ENCODE measurements at places on chromosomes 4 and X. TPM values are rescaled to one million over a fixed set of nuclear protein-coding genes. Genes with fewer than 3 reads are reported as not detected.

GRCh38 chr4:20938204-20938603 lies 237.9 kb downstream of the PACRGL start:
- DNase-seq: no peak

DNA sequence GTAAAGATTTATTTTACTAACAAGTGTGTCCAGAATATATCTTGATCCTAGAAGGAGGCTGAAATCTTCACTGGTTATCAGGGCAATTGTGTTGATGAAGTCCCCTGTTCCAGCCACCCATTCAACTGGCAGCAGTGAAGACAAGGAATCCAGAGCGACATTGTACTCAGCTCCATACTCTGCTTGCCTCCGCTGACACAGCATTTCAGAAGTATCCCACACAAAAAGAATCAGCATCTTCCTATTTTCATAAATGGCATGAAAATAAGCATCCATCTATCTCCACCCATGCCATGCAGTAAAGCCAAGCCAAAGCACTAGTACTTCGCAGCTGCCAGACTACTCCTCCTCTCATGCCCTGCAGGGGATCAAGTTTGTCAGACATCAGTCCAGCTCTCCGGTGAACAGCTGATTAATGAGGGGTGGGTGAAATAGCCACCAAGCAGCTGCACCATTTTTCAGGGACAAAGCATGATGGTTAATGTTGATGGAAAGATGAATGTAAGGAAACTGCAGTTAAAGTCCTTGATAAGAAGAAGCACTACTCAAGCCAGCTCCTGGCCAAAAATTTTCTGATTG lies 54.0 kb downstream of the COL25A1 start:
- DNase-seq: no peak

- DNase-seq: no peak
These were observed 288.2 kb upstream of the CTSO start for GRCh38 chr4:156241896-156242295.

DNA sequence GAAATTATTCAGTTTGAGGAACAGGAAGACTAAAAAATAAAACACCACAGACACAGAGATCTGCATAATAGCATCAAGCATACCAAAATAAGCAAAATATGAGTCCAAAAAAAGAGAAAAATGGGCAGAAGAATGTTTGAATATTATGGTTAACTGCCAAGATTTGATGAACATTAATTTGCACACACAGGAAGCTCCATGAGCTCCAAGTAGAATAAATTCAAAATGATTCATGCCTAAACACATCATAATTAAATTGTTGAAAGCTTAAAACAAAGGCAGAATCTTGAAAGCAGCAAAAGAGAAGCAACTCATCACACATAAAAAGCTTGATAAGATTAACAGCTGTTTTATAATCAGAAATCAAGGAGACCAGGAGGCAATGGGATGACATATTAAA lies 156.6 kb upstream of the ARSJ start:
- DNase-seq: no peak

GRCh38 chr4:3532751-3533422 lies 665 bp upstream of the LRPAP1 start:
- DNase-seq: no peak

DNA sequence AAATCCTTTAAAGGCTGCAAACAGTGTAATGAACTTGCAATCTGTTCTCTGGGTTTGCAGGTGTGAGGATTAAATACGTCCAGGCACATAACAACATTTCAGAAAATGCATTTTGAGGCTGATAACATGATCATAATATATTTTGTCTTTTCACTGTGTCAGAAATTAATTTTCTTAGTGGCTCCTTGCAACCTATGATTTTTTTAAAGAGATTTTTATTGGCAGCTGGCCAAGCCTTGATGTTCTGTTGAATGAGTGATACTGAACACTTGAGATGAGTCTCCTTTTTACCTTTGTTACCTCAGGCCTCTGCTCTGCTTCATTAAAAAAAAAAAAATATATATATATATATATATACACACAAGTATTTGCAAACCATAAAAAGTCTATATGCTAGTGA lies 68.2 kb upstream of the TENM3 start:
- DNase-seq: no peak

- DNase-seq: no peak
These were observed 46.0 kb upstream of the TEX13A start for GRCh38 chrX:105266456-105266855.

DNA sequence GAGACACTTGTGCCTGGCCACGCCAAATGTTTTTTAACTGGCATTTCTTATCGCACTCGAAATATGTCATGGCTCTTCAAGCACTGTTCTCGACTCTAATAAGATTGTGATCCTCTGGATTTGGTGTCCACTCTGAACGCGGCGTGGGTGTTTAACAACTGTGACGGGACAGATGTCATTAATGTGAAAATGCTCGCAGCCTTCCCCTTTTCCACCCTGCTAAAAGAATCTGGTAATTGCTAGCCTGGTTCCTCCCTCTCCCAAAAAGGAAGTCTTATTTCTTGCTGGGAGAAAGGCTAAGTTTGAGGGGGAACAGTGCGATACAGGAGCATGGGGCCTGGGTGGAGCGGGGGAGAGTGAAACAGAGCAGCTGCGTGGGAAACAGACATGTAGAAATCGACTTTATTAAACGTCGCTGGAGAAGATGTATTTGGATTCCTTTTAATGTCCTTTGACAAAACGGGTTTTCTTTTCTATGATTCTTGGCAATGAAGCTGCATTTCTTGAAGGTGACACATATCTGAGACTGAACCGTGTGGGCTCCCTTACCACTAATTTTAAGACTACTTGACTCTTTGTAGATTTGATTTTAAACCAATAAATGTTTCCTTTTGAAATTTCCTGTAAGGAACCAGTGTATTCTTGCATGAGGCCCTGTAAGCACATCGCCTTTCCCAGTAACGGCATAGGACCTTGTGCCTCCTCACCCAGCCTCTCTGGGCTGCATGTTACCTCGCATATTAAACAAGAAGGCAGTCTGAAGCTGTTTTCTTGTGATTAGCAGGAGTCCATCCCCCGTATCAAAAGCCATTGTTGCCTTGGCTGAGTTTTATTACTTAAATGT lies 17.8 kb downstream of the TBC1D1 start:
- DNase-seq: no peak

DNA sequence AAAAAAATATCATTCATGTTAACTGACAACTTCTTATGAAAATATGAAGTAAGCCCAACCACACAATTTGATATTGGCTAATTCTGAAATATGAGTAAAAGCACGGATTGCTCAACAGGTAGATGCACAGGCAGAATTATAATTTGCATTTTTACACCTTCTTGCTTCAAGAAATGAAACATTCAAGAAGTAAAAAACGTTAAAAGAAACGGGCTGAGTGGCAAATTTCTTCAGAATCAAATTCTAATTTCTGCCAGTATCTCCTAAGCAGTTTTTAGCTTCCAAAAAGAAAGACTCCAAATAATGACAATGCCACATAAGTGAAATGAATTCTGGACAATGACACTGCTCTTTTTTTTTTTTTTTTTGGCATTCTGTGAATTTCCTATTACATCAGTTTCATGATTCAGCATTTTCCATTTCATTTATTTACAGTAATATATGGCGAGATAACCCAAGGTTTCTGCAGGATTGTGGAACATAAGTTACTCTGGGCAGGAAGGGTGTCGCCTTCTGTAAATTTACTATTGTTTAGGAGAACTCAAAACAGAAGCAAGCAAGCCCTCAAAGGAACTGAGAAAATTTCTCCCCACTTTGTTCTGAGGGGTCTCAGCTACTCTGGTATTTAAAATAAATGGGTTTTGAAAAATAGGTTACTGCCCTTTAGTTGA lies 1.4 kb downstream of the SEL1L3 start:
- DNase-seq: peak; percentile 68

- DNase-seq: no peak
These were observed 22.3 kb downstream of the ZNF718 start for GRCh38 chr4:146621-147020.

DNA sequence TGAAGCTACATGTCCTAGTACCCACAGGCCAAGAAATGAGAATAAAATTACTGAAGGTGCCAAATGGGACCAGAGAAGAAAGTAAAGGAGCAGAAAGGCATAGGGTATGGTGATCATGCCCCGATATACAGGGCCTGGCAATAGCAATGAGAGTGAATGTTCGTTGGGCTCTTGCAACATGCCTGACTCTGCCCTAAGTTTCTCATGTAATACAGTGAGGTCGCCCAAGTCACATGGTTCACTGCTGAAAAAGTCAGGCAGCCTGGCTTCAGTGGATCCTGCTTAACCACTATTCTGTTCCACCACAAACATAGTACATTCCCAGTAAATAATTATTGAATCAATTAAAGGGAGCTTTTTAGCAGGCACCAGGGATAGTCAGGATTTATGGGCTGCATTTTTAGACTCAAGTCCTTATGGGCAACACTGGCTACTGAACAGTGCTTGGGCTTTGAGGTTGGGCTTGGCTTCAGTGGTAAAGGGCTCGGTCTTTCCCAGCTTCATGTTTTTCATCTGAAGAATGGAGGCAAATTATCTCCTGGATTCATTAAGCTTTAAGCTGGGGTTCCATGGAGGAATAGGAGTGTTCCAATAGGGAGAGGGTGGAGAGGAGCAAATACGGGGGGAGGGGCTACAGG lies 67.1 kb upstream of the ZNF518B start:
- DNase-seq: no peak

DNA sequence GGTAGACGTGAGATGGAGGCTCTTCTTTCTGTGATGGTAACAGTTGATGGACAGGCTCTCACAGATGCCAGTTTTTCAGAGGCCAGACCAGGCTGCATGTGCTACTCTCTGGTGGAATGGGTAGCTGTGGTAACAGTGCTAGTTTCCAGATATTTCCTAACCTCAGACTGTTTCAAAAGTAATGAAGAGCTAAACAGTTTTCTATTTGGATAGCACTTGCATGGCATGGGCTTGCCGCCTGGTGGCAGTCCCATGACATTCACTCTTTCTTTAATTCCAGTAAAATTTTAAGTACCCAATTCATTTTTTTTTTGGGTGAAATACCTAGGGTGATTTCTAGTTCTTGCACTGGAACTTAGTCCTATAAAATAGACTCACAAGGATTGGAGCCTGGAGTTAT lies 220.2 kb upstream of the MAD2L1 start:
- no peak for DNase-seq

- no peak for DNase-seq
These were observed 143.5 kb upstream of the GK2 start for GRCh38 chr4:79551555-79551954.

DNA sequence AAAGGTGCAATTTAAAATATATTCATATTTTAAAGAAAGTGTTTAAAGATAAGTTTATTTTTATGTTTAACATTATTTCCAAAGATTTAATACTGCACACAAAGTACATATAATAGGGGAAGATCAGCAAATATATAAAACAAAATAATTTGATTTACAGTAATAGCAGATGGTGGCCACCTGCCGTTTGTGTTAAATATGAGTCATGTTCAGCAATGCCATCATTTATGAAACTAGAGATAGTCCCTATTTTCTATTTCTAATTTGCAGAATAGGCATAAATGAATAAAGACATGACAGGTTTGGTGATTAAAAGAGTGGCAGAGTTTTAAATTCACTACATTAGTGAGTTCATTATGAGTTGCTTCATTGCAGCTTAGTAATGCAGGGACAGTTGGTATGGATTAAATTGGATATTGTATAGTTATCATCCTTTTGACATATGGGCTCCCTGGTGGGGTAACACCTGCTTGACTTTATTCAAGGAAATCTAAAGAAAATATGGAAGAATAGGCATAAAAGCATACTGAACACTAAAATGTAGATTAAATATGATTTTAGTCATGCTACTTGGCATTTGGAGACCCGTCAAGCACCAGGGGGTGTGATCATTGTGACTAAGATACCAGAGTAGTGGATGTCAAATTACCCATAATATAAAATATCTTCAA lies 78.8 kb upstream of the BANK1 start:
- DNase-seq: no peak

DNA sequence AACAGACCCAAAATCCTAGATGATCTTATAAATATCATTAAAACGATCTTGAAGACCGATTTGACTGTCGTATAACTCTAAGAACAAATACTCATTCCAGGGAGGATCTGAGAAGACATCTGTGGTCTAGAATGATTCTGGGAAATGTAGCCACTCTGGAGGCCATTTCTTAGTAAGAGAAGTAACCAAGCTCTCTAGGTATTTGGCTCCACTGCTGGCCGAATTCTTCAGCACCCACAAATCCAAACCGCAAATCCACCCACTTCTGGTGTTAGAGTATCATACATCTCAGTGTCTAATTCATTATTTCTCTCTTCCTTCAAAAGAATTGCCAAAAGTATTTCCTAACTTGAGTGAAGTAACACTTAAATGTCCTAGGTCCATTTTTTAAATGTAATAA lies 23.9 kb downstream of the KLHL5 start:
- no peak for DNase-seq

- no peak for DNase-seq
These were observed 28.3 kb downstream of the GPR143 start for GRCh38 chrX:9737363-9737762.

- no peak for DNase-seq
These were observed 88.1 kb downstream of the RTL5 start for GRCh38 chrX:72043636-72044035.

GRCh38 chr4:24656906-24657305 lies 72.6 kb upstream of the DHX15 start:
- no peak for DNase-seq

- DNase-seq: no peak
These were observed 228.6 kb downstream of the QDPR start for GRCh38 chr4:17283251-17283650.

- DNase-seq: no peak
These were observed 24.6 kb downstream of the F9 start for GRCh38 chrX:139554991-139555675.

GRCh38 chr4:150818661-150819060 lies 196.4 kb downstream of the LRBA start:
- DNase-seq: peak; percentile 40

GRCh38 chrX:19030805-19031204 lies 46.9 kb upstream of the PHKA2 start:
- DNase-seq: no peak

DNA sequence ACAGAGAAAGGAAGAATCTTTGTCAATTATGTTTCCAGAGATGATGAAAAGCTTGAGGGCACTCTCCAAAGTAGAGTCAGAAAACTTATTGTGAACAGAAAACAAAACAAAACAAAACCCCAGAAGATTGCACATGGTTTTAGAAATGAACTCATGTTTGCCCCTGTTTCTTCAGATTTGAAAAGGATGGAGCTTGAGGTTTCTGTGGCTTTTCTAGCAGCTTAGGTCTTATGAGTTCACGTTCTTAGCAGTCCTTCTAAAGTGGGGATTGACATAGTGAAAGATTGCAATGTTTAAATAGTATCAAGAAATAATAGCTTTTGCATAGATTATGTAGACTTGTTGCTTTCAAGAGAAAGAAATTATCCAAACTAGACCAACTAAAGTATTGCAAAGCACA lies 421.8 kb downstream of the GBA3 start:
- no peak for DNase-seq

GRCh38 chr4:110197529-110198042 lies 829 bp downstream of the ELOVL6 start:
- DNase-seq: no peak

Gene GPR143
- total RNA-seq: 2.3 TPM

Gene VSIG4
- not detected for total RNA-seq

Gene HTT-AS
- not detected for total RNA-seq

Gene MAGEB1
- not detected for total RNA-seq

Gene MAGEA1
- not detected for total RNA-seq

Gene SMIM10
- 1.9 TPM for total RNA-seq

Gene SPATA18
- total RNA-seq: 1.9 TPM

Gene FRG2
- total RNA-seq: not detected

Gene TGIF2LX
- total RNA-seq: not detected

Gene SHISA3
- 0.13 TPM for total RNA-seq

Gene CLNK
- total RNA-seq: not detected

Gene HELT
- total RNA-seq: not detected

Data from dermis microvascular lymphatic vessel endothelial cell (primary cell).